ENCODE measurements at places on chromosomes 5 and 9.

DNA sequence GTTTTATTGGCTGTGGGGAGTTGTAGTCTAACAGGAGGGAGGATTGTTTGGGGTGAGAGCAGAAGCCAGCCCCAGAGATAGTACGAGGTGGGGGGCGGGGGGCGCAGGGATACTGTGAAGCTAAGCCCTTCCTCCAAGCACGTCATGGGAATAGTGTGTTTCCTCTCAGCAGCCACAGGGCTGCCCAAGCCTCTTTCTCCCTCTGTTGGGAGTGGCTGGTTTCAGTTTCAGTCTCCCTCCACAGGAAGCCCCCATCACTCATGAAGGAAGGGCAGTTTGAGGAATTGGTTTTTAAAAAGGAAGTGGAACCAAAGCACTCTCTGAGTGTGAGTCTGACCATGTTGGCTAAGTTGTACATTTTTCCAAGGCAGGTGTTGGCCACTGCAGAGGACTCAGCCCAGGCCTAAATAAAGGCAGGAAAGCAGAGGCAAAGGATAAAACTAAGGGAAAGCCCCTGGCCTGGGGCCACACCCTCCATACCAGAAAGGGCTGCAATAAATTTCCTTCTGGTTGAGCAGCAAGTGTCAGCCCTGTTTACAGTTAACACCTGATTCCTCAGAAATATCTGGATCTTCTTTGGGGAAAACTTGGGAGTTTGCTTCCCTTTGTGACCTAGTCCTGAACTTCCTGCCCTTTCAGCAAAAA lies 3.2 kb downstream of the RAB24 start:
- DNase-seq = peak; percentile 80

- no peak for DNase-seq
These were observed 13.3 kb downstream of the PHF2 start for GRCh38 chr9:93589688-93590087.

- no peak for DNase-seq
These were observed 192.0 kb downstream of the ADAMTSL1 start for GRCh38 chr9:18665947-18666346.

GRCh38 chr5:2801577-2802525 lies 50.4 kb upstream of the IRX2 start:
- DNase-seq = no peak

GRCh38 chr5:9658706-9659105 lies 28.6 kb upstream of the TAS2R1 start:
- DNase-seq = no peak

- peak; percentile 37 for DNase-seq
These were observed 68.7 kb upstream of the WDR41 start for GRCh38 chr5:77560677-77561263.

- no peak for DNase-seq
These were observed 177.5 kb upstream of the S1PR3 start for GRCh38 chr9:88813638-88814209.

DNA sequence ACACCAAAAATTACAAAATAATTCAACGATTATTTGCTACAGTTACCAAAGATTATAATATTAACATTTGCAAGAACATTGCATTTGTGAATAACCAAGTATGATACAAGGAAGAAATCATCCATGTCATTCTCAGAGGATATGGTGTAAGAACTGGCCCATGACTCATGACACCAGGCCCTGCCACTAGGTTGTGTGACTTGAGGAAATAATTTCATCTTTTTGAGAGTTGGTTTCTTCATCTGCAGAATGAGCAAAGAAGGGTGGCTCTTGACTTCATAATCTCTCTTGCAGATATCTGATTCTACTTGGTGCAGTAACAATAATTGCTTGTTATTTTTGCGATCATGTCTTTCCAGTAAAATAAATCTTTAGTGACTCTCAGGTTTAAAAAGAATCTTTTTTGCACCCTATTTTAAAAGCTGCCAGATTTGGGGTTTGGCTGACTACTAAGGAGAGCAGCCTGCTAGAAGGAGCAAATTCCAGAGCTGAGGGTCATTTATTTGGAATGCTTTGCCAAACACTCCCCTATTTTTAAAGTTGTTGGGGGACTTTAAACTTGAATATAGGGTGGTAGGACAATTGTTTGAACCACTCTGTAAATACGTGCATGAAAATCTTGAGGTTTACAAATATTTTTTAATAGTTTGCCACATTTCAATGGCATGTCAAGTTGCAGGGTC lies 23.5 kb downstream of the ITGA1 start:
- DNase-seq = no peak

DNA sequence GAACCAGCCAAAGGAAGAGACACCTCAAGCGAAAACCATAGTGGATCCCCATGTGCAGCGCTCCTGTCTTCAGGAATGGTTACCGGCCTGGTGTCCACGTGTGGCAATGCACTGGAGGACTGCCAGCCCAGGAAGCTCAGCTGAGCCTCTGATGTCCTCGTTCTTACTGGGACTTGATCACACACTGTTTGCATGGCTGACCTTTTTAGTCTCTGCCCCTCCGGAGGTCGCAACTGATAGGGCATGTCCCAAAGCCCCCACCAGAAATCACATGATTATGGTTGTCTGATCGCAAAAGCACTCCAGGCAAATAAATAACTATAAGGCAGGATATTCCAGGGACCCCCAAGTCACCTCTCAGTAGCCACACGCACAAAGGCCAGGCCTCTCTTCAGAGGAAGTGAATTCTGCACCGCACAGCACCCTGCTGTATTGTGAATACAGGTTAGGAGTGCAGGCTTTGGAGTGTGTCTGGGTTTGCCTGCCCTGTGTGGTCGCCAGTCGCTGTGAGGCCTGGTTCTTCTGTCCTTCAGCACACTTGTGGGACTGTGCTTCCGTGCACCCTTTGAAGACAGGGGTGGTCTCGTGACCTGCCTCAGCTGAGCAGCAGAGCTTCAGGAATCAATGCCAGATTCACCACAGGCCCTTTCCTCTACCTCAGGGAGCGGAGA lies 13.4 kb upstream of the HABP4 start:
- DNase-seq = no peak

- DNase-seq = no peak
These were observed 536.0 kb upstream of the WWC1 start for GRCh38 chr5:167755420-167755819.

DNA sequence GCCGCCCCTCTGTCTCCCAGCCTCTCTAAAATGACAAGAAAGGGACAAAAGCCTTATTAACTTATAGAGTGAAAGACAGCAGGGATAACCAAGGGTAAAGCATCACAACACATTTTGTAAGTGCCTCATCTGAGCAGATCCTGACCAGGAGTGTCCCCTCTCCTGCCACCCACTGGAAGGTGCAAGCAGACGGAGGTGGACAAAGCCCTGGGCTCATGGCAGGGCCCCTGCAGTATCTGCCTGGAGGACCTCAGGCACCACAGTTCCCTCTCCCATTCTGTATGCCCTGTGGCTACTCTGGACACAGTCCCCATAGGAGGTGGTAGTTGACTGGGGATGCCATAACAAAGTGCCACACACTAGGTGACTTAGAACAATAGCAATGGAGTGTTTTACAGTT lies 319.8 kb downstream of the GADD45G start:
- no peak for DNase-seq

GRCh38 chr5:139904566-139904815 lies 108.9 kb downstream of the PSD2 start:
- DNase-seq = no peak

- DNase-seq = no peak
These were observed 69.0 kb downstream of the CFAP90 start for GRCh38 chr5:7781899-7782298.

DNA sequence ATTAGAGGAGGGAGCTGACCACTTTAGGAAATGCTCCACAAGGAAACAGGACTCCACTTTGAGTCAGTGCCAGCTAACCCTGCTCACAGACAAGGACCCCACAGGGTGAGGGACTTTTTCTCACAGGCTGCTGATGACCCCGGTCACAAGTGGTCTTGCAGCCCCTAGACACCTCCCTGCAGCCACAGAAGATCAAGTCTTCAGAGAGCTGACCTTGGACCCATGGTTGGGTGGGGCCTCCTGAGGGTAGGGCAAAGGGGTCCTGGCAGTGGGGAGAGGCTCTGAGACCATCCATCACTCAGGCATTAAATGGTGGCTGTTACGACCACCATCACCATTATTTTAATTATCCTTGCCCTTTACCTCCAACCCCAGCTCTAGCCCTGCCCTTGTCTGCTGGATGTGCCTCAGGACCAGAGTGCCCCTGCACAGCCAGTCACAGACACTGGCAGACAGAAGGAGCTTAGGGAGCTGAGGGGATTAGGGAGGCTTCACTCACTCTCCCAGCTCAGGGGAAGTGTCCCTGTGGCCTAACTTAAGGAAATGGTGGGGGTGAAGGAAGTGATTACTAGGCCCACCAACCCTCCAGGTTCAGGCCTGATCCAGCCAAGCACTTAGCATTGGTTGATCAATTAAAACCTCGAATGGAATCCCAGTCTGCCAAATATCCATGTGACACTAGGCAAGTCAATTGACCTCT lies 1.6 kb downstream of the ACSL6 start:
- DNase-seq = peak; percentile 9

DNA sequence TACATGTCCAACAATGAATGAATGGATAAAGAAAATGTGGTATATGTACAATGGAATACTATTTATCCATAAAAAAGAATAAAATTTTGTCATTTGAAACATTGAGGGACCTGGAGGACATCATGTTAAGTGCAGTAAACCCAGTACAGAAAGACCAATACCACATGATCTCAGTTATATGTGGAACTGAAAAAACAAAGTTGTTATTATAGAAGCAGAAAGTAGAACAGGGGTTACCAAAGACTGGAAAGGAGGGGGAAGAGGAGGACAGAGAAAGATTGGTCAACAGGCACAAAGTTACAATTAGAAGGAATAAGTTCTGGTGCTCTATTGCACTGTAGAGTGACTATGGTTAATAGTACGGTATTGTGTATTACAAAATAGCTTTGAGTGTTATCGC lies 233.8 kb downstream of the SEMA6A start:
- no peak for DNase-seq

DNA sequence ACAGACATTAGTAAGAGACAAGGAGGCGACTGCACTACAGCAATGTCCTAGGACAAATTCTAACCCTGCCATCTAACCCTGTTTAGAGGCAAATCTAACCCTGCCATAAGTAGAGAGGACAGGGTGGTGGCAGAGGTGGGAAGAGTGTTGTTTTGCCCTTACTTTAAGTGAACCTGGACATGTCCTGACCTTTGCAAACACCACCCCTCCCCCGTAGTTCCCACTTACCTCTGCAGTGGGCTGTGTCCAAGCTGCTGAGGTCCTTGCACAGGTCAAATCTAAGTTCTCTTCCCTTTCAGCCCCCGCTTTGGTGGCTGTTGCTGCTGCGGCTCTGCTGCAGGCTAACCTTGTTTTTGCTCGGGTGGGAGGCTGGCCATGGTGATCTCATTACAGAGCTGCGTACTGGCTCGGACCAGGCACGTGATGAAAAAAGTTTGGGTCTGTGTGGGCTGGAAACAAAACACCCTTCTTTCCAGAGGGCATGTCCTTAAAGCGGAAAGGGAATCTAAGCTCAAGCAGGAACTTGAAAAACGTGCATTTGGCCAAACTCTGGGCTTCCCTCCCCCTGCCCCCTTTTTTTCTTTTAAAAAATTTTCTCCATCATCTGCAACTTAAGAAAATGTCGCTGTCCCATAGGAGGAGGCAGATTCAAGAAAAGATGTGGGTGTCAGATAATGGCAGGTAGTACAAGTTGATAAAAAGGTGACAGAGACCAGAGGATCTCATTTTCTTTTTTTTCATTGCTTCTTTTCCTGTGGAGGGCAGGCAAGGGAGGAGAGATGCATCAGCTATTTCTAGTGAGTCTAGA lies at the start of gene FAXDC2:
Gene FAXDC2, minus strand, starts transcription at position 349 of the 808 bp plus-strand sequence. CDS start 12,425 bp downstream, outside the sequence.
- peak; percentile 57 for DNase-seq

DNA sequence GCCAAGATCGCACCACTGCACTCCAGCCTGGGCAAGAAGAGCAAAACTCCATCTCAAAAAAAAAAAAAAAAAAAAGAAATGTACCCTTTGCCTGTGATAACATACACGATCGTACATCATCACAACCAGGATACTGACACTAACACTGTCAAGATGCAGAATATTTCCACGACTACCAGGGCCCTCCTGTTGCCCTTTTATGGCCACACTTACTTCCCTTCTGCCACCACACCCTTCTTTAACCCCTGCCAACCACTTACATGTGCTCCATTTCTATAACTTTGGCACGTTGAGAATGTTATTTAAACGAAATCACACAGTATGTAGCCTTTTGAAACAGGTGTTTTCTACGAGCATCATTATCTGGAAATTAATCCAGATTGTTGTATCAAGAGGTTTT lies 69.0 kb upstream of the OTULINL start:
- DNase-seq = no peak

- DNase-seq = no peak
These were observed 85.1 kb upstream of the IL12B start for GRCh38 chr5:159415301-159415937.

DNA sequence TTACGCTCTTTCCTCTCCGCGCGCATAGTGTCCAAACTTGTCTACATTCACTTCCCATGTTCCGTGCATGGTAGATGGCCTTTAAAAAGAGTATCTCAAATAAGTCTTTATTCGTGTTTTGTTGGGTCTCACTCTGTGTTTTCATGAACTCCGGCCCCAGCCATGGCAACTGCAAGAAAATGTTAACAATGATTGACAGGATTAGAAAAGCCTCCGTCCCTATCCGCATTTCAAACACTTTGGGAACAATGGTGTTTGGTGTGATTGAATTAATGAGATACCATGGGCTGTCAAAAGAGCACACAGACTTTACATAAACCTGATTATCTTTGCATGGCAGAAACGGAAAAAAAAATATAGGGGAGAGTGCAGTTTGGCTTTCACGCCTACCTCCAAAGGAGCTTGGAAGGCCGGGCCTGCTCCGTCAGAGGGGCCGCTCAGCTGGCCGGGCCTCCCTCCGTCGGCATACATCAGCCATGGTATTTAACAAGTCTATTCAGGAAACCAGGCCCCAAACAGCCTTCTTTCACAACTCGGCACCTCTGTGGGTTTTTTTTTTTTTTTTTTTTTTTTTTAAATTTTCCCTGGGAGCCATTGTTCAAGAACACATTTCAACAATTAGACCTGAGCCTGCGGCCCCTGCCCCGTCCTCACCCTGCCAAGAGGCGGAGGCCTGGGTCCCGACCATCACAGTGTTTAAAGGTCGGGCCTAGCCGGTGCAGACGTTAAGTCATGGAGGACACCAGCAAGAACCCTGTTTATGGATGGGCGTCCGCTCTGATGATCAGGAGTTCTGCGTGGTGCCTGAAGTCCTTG lies 323.8 kb upstream of the IRX4 start:
- DNase-seq = no peak

DNA sequence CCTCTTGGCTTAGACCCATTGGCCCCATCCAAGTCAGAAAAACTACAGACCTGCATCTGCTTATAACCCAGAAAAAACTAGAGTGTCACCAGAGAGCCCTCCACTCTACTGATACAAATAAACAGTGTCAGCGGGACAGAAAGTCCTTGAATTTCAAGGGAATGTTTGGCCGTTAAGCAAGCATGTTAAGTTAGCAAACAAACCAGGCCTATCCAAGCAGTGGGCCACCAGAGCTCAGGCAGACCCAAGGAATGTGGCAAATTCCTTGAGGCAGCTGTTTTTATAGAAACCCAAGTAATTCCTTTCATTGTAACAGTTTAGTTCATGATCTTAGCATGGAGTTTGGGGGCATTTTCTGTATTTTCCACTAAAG lies 70.9 kb downstream of the PRLR start:
- no peak for DNase-seq

- no peak for DNase-seq
These were observed 35.1 kb upstream of the JADE2 start for GRCh38 chr5:134490255-134490924.

GRCh38 chr9:25453875-25454274 lies 224.4 kb downstream of the TUSC1 start:
- DNase-seq = no peak

Data from mucosa of descending colon (tissue), 3 donors.